ENCODE measurements at places on chromosomes 7 and 10.

DNA sequence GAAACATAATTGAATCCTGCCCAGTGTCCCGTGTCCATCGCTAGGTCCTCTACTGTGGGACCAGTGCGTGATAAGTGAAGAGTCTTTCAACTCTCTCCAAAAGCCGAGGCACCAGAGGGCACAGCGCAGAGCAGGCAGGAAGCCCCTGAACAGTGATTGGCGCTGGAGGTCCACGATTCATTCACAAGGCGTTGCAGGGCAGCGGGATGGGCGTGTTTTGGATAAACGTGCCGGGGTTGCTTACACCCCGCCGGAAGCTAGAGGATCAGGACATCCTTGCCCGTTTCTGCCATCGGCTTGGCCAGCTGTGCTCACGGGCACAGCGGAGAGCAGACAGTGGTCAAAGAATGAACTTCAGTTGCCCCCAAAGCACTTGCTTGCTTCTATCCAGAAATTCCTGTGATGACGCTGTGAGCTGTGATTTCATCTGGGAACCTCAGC is 86.0 kb upstream of the PFKP start:
- DNase-seq: no peak

- DNase-seq: no peak
Measured at GRCh38 chr7:80771523-80771922, 133.1 kb downstream of the CD36 start.

DNA sequence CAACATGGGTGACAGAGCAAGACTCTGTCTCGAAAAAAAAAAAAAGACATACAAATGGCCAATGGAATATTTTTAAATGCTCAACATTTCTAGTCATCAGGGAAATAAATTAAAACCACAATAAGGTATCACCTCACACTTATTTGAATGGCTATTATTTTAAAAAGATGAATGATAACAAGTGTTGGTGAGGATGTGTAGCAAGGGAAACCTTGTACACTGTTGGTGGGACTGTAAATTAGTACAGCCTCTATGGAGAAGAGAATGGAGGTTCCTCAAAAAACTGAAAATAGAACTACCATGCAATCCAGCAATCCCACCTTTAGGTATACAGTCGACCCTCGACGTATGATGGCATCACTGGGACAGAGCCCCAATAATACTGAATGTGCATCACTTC is 65.4 kb upstream of the DIP2C start:
- DNase-seq: no peak

GRCh38 chr7:1403638-1404459 is 55.4 kb downstream of the MICALL2 start:
- no peak for DNase-seq

GRCh38 chr10:7702288-7702812 is 766 bp upstream of the ITIH2 start:
- no peak for DNase-seq
